ENCODE measurements at places on chromosomes 16 and 17. TPM values are rescaled to one million over a fixed set of nuclear protein-coding genes. Genes with fewer than 3 reads are reported as not detected.

CHD9NB gene
- 0.61 TPM for total RNA-seq

UTS2R gene
- total RNA-seq = not detected

OR3A2 gene
- not detected for total RNA-seq

GUCY2D gene
- total RNA-seq = not detected

OR3A3 gene
- total RNA-seq = not detected

ARL16 gene
- 53.7 TPM for total RNA-seq

GLTPD2 gene
- not detected for total RNA-seq

CCL15 gene
- total RNA-seq = not detected

EVPLL gene
- not detected for total RNA-seq

NKD1 gene
- total RNA-seq = 54.7 TPM

BAIAP3 gene
- total RNA-seq = 3.4 TPM

OR1F1 gene
- not detected for total RNA-seq

HS3ST2 gene
- total RNA-seq = not detected

MFAP4 gene
- 0.26 TPM for total RNA-seq

TEKT1 gene
- not detected for total RNA-seq

DPEP3 gene
- total RNA-seq = not detected

PRAC2 gene
- total RNA-seq = not detected

ADAM11 gene
- total RNA-seq = 6.0 TPM
